ENCODE measurements at places on chromosomes 11 and 22. TPM values are rescaled to one million over a fixed set of nuclear protein-coding genes. Genes with fewer than 3 reads are reported as not detected.

The OR52E8 gene
- not detected for total RNA-seq

The MUC15 gene
- total RNA-seq = not detected

The OR6A2 gene
- 0.12 TPM for total RNA-seq

The SMIM35 gene
- total RNA-seq = 0.49 TPM

The CASP1 gene
- 87.9 TPM for total RNA-seq

The BAIAP2L2 gene
- total RNA-seq = 0.61 TPM

The VWCE gene
- total RNA-seq = 5.5 TPM

The SLC7A4 gene
- not detected for total RNA-seq

Measured in T-helper 1 cell treated with Interleukin-12 subunit alpha and Interleukin-12 subunit beta and Interleukin-4 antibody, amounts not matched to agents 30 ng/mL and 1 ng/mL, for 36 hours (primary cell).